Stimulated activated CD8-positive, alpha-beta memory T cell treated with anti-CD3 and anti-CD28 coated beads, Interleukin-15, amount 100 ng/mL, for 1 hour (primary cell): ENCODE measurements at places on chromosomes 11 and 22.

DNA sequence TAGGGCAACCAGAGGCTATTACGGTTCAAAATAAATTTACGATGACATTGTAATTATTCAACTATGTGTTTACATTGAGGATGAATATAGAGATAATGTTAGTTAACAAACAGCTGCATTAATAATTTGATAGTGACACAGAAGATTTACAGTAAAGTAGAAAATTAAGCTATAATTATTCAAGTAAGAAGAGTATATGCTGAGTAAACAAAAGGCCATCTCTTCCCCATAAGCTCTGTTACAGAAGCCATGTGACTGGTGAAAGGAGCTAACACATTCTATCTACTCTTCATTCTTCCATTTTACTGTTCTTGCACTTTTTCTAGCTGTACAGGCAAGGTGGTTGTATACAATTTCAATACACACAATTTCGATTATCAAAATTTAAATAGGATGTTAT is 54.2 kb downstream of the IMMP1L start:
- DNase-seq, result no peak

DNA sequence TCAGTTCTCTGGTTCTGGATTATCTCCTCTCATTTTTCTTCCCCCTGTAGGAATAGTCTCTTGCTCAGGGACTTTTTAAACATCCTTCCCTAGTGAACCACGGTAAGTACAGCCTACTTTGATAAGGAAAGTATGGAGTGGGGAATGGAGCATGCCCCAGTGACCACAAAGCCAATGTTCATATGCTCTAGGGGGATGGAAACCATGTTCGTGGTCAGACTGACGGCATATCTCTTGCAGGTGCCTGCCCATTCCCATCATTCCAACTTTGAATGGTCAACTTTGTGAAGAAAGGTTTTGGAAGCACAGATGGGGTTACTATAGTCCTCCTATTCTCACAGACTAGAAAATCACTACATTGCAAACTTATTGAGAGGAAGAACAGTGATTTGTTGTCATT is 332.5 kb upstream of the NCAM1 start:
- DNase-seq, result no peak

DNA sequence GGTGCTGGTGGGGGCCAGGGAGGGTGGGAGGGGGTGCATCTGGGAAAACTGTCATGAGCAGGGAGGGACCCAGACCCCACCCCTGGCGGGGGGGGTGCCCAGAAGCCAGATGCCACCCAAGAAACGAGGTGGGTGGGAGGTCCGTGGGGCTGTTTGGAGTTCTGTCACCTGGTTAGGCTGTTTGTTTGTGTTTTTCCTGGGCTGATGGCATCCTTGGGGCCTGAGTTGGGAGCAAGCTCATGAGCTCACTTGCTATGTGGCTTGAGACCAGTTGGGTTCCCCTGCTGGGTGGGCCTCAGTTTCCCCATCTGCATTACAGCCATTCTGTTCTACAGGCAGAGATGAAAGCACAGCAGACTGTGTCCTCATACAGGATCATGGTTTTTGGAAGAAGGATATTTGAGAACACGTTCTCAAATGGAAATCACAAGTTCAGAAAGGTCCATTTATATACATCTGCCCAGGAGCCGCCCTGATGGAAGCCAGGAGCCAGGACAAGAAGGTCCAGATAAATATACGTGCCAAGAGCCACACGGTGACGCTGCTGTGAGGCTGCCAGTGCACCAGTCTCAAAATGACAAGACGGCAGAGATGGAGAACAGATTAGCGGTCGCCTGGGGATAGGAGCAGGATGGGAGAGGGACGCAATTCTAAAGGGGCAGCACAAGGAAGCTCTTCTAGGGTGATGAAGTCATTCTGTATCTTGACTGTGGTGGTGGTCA is 312.9 kb downstream of the MN1 start:
- no peak for DNase-seq

DNA sequence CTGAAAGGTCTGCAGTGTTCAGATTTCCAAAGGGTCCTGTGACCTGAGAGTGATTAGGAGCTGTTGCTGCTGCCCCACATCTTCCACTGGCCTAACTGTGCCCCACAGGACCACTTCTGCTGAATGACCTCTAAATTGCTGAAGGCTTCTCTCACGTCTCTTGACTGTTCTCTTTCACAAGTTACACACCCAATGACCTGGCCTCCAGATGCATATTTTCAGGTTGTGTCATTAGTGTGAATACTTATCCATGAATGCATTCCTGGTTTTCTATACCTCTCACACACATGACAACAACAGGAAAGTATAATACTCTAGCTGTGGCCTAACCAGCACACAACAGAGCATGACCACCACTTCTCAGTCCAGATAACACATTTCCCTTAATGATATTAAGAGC is 15.4 kb downstream of the PRR14L start:
- DNase-seq, result no peak

GRCh38 chr11:68074584-68075352 is 35.9 kb downstream of the TCIRG1 start:
- no peak for DNase-seq

GRCh38 chr11:12755510-12756453 is 81.6 kb downstream of the TEAD1 start:
- DNase-seq, result no peak

DNA sequence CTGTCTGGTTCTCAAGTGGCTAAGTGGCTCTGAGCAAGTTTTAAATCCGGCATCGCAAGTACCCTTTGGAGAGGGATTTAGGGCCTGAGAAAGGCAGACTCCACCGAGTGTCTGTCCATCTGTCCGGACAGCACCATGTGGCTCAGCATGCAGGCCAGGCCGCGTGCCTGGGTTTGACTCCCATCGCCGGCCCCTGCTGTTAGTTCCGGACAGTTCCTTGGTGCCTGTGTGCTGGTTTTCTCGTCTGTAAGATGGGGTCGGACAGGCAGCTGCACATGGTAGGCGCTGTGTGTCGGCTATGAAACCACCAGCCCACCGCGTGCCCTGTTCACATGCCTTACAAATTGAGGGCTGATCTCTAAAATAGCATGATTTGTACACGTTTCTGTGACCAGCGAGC is 31.0 kb downstream of the NUP50 start:
- DNase-seq, result no peak

DNA sequence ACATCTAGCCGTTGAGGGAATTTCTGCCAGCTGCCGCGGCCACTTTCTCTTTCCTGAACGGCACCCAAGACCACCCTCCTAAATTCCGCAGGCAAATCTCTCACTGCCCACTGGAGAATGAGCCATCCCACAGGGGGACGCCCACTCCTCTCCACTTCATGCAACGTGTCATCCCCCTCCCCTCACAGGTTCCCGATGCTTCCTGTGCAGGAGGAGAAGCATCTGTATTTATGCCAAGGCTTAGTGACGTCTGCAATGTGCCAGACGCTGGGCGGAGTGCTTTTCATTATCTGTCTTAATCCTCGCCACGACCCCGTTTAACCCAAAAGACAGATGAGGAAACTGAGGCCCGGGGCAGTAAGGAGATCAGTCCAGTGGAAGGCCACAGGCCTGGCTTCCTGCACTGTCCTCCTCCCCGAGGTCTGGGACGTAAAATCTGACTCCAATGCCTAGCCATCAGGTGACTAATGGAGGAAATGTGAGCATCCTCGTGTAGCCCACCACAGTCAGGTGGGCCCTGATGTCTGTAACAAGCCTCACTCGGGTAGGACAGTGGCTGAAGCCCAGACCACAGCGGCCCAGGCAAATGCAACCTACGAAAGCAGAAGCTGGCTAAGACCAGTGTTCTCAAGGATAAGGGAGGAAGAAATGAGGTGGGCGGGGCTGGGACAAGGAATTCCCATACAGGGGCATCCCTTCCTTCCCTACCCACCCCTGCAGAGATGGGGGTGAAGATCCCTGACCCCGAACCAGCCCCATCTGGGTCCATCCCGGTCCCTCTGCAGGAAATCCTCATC is 23.1 kb downstream of the MN1 start:
- no peak for DNase-seq

- no peak for DNase-seq
Observed at GRCh38 chr11:71505001-71505400, 22.1 kb upstream of the KRTAP5-7 start.

- DNase-seq, result no peak
Observed at GRCh38 chr11:93498161-93498560, 45.0 kb downstream of the SMCO4 start.

DNA sequence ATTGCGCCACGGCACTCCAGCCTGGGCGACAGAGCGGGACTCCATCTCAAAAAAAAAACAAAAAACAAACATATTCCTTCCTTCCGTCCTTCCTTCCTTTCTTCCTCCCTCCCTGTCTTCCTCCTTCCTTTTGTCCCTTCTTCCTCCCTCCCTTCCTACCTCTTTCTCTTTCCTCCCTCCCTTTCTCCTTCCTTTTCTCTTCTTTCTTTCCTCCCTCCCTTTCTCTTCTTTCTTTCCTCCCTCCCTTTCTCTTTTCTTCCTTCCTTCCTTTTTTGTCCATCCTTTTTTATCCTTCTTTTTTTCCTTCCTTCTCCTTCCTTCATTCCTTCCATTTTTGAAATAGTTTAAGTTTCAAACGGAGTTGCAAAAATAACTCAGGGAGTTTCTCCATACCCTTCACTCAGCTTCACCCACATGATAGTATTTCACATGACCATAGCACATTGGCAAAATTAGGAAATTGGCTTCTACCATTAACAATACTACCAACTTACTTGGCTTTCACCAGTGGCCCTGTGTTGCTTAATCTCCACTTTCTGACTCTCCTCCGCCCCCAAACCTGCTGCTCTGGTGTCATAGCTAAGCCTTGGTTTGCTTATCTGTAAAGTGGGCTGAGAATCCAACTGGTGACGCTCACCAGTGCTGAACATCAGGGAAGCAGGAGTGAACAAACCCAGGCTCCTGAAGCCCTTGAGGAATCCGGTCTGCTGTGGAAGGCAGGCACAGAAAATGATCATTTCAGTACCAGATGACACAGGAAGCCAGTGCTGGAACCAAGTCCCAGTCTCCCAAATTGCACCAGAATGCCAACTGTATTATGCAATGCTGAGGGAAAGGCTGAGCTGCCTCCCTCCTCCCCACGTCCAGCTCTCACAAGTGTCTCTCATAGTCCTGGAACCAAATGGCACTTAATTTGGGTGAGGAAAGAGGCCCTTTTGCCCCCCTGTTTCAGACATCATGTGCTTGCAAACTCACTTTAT is 17.2 kb upstream of the CRYBB3 start:
- no peak for DNase-seq

- DNase-seq, result no peak
Observed at GRCh38 chr11:27621405-27622161, 78.7 kb downstream of the BDNF start.

DNA sequence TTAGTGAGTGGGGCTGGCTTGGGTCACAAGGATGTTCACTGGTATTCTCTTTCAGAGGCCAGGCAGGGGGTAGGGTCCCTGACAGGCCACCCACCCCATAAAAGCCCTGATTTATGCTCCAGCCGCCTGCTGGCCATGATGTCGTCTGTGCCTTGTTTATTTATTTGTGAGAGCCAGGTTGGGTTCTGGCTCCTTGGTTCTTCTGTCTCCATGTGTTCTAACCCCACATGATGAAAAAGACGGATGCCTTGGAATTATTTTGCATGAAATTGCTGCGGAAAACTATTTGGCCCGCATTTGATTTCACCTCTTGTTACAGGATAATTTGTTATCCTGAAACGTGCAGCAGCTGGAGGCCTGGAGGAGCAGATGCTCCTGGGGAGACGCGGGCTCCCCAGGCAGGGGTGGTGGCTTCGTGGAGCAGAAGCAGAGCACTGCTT is 46.3 kb upstream of the WNT11 start:
- DNase-seq, result no peak

- no peak for DNase-seq
Observed at GRCh38 chr11:96168623-96169022, 174.4 kb downstream of the MAML2 start.

DNA sequence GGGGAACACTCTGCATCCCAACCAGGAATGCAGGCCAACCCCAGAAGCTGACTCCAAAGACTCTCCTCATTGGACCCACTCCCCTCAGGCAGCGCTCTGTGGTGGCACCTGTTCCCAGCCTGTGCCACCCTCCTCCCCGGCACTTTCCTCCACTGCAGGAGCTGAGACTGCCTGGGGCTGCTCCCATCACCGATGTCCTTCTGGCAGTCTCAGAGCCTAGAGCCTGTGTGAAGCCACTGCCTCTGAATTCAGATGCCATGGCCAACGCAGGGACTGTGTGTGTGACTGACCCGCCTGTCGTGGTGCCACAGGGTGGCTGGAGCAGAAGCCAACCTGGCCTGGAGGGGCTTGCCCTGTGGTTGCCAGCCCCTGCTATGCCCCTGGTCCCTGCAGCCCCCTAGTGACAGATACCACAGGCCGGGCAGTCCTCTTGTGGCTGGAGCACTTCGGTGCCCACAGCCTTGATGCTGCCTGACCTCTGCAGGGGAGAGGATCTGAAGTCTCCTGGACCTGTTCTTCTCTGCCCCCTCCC is 43.2 kb downstream of the TBX1 start:
- DNase-seq, result no peak

- no peak for DNase-seq
Observed at GRCh38 chr22:20058989-20059770, 20.9 kb upstream of the DGCR8 start.

- no peak for DNase-seq
Observed at GRCh38 chr11:111001081-111001430, 244.5 kb upstream of the POU2AF2 start.

GRCh38 chr22:32859743-32860142 is 58.2 kb downstream of the TIMP3 start:
- DNase-seq, result no peak

GRCh38 chr11:119025978-119026766 is 4.5 kb downstream of the SLC37A4 start:
- DNase-seq, result no peak

GRCh38 chr22:46964773-46965550 is 202.5 kb downstream of the TBC1D22A start:
- DNase-seq, result no peak

GRCh38 chr11:117613521-117613920 is 183.5 kb downstream of the DSCAML1 start:
- DNase-seq, result no peak
